ENCODE measurements at places on chromosomes 6 and 20.

- no peak for DNase-seq
Measured at GRCh38 chr20:47465335-47466090, 36.2 kb upstream of the NCOA3 start.

GRCh38 chr6:148564494-148565035, 182.3 kb upstream of the UST start:
- DNase-seq = no peak

- peak; percentile 38 for DNase-seq
Measured at GRCh38 chr20:45052698-45053429, 48.1 kb downstream of the KCNS1 start.

DNA sequence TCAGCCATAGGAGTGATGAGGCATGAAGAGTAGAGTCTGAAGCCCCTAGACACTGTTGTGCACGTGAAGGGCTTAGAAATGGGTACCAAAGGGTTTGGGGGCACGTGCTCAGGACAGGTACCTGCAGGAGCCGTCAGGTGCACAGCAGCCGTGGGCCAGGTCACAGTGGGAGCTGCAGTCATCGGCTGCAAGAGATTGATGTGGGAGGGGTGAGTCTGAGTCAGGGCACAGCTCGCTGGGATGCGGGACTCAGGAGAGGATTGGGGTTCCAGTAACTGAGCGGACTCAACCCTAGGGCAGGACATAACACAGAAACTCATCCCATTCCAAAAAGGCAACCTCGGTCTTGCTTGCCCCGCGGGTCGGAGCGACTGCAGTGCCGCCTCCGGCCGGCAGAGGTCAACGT, 1.1 kb downstream of the DLK2 start:
- DNase-seq = no peak

- no peak for DNase-seq
Measured at GRCh38 chr6:17405944-17406245, 12.5 kb downstream of the CAP2 start.

- DNase-seq = no peak
Measured at GRCh38 chr6:16800942-16801341, 39.7 kb upstream of the ATXN1 start.

DNA sequence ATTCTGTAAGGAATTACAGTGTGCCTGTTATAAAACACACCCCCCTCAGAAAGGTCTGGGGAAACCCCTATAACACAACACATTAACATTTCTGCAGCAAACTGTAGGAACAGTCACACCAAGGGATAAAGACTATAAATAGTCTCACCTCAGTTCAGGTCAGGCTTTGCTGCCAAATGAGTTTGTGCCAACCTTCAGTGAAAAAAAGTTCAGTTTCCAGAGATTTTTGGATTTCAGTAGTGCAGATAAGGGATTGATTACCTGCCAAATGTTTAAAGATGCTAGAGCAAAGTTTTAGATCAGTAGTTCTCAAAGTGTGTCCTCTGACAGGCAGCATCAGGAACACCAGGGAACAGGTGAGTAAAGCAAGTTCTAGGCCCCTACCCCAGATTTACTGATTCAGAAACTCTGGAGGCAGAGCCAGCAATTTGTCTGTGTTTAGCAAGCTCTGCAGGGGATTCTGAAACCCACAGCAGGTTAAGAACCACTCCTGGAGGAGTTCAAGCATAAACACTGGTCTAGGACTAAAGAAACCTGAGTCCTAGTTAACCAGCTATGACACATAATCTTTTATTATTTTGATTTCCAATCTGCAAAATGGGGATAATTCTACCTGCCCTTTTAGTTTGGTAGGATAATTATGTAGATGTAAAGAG, 111.0 kb downstream of the RCAN2 start:
- peak; percentile 47 for DNase-seq

DNA sequence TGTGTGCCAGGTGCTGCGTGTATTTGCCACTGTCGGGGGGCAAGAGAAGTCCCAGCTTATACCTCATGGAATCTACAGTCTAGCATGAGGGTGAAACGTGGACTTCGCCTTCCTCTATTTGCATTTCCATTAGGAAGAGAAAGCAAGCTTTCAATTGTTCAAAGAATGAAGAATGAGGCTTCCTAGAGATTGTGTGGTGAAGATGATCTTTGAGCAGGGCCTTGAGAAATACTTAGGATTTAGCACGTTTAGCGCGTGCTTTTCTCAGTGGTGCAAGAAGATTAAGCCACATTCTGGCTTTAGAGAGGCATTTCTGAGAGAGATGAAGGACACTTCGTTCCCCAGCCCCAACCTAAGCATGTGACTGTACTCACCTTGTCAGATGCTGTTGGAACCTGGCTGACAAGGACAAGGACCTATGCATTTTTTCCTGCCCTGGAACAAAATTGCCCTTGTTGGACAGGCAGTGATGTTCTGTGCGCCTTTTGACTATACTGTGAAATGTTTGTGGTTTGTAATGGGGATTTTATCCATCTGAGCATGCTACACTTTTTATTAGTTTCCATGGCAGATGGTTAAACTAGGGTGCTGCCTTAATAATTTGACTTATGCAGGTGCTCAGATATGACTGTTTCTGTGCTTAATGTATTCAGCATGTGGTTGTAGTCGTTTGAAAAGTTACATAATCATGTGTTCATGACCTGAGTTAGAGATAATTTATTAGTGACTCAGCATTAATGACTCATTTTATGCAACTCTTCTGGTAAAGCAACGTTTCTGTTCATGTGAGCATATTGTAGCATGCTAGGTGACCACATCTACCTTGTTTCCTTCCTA, 10.7 kb downstream of the TULP4 start:
- no peak for DNase-seq

DNA sequence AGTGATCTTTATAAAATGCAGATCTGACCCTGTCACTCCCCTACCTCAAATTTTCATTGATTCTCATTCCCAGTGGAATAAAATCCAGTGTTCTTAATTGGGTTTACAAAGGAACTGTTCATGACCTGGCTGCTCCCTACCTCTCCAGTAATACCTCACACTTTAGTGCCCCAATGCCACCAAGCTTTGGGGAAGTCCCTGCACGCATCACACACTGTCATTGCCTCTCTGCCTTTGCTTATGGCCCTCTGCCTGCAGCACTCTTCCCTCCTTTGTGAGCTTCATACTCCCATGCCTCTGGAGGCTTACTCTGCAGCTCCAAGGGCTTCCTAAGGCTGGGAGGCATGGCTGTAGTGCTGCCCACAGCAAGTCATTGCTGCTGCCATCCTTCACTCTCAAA, 57.4 kb downstream of the TMC2 start:
- DNase-seq = no peak

- no peak for DNase-seq
Measured at GRCh38 chr20:14410869-14411555, 73.6 kb upstream of the FLRT3 start.

GRCh38 chr20:38111366-38112232, 53.5 kb downstream of the TGM2 start:
- no peak for DNase-seq

DNA sequence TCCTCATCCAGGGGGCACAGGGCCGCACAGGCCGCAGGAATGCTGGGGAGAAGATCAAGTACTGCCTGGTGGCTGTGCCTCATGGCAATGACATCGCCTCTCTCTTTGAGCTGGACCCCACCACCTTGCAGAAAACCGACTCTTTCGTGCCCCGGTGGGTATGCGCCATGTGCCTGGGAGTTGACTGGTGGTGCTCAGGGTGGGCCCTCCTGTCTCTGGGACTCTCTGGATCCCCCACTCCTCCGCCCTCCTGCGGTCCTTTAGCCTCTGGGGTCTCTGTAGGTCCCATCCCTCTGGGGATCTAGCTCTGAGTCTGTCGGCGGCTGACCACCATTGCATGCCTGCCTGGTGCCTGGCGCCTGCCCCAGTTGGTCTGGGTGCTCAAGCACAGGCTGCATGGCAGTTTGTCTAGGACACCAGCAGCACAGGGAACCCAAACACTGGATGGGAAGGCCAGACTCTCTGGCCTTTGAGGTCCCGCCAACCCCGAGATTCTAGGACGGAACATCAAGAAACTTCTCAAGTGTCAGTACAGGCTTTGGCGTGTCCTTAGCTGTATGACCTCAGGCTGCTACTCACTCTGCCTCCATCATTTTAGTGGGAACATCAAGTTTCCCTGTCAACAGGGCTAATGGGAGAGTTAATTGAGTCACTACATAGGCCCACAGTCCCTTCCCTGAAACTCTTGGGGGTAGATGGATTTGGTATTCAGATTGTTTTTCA, 42.8 kb downstream of the ITPR3 start:
- DNase-seq = no peak

GRCh38 chr20:37611852-37612251, 82.0 kb upstream of the CTNNBL1 start:
- no peak for DNase-seq

DNA sequence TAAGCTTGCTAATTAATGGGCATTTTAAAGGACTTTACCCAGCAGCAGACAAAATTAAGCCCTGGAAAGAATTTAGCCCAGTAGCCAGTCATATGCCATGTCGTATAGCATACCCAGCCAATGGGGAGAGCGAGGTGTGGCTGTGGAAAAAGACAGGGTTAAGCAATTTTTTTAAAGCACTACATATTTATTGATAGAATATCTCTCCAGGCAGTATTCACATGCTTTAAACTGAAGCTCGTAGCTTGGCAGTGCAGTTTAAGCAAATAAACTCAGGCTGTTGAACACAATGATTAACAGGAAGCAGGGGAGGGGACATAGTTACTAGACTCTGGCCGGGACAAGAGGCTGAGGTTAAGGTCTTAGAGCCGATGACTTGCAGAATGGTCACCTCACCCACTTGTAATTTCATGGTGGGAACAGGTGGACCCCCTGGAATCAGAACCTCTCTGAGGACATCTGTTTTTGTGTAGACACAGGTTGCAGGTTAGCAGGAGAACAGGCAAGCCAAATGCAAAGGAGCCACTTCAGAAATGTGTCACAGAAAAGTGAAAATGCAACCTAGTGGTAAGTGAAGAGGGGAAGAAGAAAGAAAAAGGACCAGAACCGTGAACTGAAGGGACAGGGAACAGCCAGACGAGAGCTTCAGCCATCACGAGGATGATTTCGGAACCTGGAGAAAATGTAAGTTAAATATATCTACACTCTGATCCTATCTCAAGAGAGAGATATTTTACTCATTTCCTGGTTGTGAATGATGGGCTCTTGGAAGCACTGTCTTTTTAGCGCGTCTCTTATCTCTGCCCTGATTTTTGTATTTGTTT, 7.2 kb downstream of the GCNT2 start:
- DNase-seq = peak; percentile 60

- DNase-seq = no peak
Measured at GRCh38 chr6:28490205-28490890, 25.2 kb downstream of the GPX6 start.

- no peak for DNase-seq
Measured at GRCh38 chr6:116405652-116406356, 35.1 kb downstream of the DSE start.

DNA sequence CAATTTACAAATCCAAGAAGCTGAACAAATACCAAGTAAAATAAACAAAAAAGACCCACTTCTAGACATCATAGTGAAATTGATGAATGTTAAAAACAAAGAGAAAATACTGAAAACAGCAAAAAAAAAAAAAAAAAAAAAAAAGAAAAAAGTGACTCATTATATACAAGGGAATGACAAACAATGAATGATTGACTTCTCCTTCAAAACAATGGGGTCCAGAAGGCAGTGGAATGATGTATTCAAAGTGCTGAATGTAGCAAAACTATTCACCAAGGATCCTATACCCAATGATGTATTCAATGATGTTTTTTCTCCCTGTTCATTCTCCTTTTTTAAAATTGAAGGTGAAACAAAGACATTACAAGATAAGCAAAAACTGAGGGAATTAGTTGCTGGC, 650.0 kb downstream of the UTRN start:
- DNase-seq = no peak

DNA sequence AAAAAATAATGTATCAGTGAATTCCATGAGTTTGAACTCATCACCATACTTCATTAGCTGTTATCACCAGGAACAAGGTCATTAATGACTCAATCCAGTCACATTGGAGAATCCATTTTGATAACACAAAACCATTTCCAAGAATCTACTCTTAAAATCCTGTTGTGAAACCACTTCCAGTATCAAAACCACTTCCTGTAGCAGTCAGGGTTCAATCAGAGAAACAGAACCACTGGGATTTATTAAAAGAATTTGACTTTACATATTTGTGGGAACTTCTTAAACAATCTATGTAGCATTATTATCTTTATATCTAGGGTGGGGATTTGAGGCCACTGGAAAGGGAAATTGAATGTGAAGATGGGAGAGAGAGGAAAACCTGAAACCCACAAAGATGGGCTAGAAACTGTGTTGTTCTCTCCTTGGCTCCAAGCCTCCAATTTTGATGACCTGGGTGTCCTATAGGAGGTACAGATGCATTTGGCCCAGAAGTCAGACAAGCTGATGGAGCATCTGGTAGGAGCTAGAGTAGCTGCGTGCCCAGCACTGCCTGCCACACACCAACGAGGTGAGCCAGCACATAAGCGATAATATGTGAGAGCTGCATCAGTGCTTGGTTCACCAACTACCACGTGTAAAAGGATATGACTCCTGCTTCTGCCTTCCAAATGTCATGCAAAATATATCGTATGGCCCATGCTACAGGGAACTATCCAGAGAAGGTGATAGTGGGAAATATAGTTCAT, 117.0 kb downstream of the TMEM200A start:
- DNase-seq = no peak
